NCI-H1930 (cell line): ENCODE measurements at places on chromosomes 5 and 9.

DNA sequence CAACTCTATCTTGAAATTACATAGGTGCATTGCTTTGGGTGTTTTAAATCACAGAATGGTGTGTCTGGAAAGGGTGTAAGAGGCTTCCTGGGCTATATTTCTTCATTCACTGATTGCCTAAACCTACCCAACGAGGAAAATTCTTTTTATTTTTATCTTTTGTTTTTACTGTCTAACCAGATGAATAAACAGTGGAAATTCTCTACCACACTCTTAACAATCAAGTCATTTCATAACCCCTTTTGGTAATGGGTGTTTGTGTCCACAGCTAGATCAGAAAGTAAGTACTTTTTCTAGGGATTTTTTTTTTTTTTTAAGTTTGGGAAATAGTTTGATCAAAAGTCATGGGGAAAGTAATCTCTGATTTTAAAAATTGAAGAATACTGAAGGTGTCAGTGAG, 27.6 kb upstream of the C5orf47 start:
- DNase-seq = no peak

DNA sequence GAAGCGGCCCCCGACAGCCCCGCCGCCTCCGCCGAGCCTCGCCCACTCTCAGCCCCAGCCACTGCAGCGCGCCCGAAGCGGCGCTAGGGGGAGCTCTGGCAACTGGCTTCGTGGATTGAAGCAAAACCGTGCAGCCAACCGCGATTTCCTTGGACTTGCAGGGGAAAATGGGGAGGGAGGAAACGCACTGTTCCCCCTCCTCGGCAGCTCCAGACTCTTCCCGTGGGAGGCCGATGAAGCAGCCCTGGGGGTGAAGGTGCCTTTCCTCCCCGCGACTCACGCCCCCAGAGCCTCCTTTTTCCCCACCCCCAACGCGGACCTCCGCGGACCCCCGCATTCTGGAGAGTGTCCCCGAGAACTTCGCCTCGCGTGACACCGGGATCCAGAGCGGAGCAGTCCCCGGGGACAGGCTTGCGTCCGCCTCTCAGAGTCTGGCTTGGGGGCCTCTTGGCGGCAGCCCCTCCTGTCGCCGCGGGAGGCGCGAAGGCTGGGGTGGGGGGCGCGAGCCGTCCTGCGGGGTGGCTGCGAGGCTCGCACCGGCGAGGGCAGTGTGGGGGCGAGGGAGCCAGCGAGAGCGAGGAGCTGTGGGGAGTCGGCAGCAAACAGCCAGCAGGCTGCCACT, 3.8 kb downstream of the IER5L start:
- DNase-seq = peak; percentile 62

GRCh38 chr5:142998316-142999020, 228.3 kb downstream of the ARHGAP26 start:
- DNase-seq = no peak

DNA sequence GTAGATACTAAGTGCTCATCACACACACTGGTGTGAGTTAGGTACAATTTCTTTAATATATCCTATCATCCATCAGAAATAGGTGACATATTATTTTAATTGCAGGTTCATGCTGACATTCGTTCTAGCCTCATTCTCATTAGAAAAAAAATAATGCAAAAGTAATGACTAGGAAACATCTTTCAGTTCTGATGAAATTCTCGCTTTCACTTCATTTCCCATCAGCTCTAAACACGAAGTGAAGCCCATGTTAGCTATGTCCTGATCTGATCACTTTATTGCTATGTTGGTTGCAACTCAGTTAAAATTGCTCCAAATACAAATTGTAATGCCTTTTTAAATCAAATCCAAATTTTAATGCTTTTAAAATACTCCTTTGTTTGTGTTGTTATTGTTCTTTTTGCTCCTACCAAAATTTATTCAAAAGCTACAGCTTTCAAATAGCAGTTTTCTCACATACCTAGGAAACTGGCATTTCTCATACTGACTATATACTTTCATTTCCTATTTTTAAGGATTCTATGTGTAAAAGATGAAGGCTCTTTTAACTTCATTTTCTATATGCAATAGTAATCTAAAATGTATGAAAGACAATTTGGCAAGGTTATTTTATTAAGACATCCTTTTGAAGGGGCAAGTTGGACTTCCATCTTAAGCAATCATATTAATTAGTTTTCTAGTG, 1237.8 kb upstream of the ACO1 start:
- no peak for DNase-seq

GRCh38 chr9:91771027-91771426, 179.0 kb downstream of the ROR2 start:
- DNase-seq = no peak

DNA sequence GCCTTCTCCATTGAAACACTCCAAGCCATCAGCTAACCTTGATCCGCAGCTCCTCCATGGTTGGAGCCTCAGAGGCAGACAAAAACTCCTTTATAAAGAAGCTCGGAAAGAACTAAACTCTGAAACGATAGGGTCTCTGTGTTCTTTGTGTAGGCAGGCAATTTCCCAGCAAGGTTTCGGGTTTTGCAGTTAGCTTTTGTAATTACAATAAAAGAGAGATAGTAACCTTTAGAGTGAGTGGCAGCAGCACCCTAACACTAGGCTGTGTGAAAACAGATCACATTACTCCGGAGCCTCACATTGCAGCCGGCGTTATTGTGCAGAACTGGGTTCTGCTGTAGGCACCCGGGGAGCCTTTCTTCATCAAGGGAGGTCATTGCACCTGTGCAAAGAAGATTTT, 115.8 kb upstream of the MAP3K1 start:
- DNase-seq = no peak

- no peak for DNase-seq
These were observed 90.1 kb downstream of the GOLPH3 start for GRCh38 chr5:32083981-32084430.

- DNase-seq = no peak
These were observed 236.2 kb downstream of the SYK start for GRCh38 chr9:91037511-91038482.

DNA sequence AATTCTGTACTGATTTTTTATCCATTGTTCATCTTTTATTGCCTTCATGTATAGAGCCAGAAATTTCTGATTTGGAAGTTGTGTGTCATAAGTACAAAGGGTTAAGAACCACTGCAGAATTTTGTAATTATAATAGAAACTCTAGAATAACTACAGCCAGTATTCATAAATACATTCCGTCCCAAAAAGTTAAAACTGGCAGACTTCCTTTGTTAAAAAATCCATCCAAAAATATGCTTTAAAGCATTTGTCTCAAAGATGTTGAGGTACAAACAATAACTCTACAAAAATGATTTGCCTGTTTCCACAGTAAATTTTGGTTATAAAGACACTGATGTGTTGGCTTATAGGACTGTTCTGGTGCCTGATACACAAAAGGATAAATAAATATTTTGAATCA, 436.6 kb downstream of the DTWD2 start:
- no peak for DNase-seq

- DNase-seq = no peak
These were observed 1184.8 kb downstream of the DTWD2 start for GRCh38 chr5:117803533-117803932.

GRCh38 chr5:168092209-168093185, 198.9 kb upstream of the WWC1 start:
- no peak for DNase-seq

- no peak for DNase-seq
These were observed 852.7 kb upstream of the DMAC1 start for GRCh38 chr9:8652255-8652654.

DNA sequence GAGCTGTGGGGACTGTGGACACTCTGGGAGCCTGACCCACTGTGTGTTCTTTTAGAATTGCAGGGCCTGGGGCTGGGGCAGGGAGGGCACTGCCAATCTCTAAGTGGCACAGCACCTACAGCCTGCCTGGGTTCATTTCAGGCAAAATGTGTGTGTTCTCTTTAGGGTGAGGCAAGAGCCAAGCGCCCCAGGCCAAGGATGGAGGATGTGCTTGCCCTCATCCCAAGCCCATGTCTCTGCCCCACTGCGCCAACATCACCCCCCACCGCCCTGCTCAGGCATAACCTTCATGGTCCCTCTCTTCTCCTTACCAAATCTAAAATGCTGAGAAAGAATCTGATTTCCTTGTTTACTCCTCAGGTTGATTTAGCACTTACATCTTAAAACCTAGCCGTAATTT, 304.4 kb downstream of the RAB3C start:
- DNase-seq = no peak

DNA sequence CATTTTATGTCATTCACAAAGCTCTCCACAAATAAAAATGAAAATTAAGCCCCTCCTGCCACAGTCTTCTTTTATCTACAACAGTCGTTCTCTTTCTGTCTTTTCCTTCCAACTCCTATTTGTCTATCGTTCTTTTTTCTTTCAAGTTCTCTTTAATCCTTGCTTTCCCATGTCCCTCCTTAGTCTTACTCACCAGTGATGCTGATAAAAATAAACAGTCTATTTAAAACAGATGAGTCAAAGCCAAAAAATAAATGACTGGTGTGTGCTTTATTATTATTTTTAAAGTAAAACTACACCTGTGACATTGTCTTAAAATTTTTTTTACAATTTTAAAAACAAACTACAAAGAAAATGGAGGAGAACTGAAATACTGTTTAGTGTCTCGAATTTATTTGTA, 137.1 kb upstream of the TMEM161B start:
- DNase-seq = no peak

- no peak for DNase-seq
These were observed 43.6 kb downstream of the CCDC192 start for GRCh38 chr5:127746756-127747155.

DNA sequence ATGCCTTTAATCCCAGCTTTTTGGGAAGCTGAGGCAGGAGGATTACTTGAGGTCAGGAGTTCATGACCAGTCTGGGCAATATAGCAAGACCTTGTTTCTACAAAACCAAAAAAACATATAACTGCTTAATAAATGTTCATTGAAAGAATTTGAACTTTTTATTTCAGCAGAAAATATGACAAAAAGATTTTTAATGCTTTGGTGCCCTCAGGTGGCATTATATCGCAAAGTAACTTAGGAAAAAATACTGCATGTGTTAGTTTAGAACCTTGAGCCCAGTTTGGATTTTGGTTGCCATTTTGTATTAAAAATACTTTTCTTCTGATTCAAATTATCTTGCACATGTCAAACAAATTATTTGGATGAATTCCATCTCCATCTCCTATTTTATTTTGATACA, 103.2 kb downstream of the GPBP1 start:
- DNase-seq = no peak

GRCh38 chr5:159106193-159106568, 6.5 kb upstream of the EBF1 start:
- DNase-seq = no peak

- no peak for DNase-seq
These were observed 5.0 kb upstream of the PPP2R2B start for GRCh38 chr5:146883511-146883910.

GRCh38 chr5:132220491-132220890, 7.2 kb downstream of the P4HA2 start:
- DNase-seq = no peak

DNA sequence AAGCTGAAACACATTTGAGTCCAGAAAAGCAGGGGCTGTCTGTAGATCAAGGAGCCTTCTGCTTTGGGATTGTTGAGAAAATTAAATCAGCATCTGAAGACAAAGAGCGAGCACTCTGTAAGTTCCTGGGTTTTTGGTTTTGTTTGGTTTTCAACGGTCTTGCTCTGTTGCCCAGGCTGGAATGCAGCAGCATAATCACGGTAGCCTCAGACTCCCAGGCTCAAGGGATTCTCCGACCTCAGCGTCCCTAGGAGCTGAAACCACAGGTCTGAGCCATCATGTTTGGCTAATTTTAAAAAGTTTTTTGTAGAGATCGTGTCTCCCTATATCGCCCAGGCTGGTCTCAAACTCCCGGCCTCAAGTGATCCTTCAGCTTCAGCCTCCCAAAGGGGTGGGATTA, 266.5 kb upstream of the ADAMTS16 start:
- DNase-seq = no peak

DNA sequence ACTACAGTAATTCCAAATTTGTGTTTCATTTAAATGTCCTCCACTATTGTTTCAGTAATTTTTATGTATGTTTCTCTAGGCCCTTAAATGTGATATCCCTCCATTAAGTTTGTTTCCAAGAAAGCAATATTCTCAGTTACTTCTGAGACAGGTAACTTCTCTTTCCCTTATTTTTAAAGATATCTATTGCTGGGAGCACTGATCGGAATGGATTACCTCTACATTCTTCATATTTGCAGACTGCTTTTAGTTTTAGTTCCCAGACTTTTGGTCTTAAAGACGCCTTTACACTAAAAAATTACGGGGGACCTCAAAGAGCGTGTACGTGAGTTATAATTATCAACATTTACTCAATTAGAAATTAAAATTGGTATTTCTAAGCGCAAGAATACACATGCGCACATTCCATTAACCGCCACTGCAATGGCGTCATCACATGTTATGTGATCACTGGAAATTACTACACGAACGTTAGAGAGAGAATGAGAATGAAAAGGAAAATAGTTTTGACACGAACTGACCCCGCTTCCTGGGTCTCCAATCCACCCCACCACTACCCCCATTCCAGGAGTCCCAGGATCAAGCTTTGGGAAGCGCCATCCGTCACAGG, 519 bp upstream of the RAD50 start:
- peak; percentile 47 for DNase-seq

- no peak for DNase-seq
These were observed 347.0 kb upstream of the CLINT1 start for GRCh38 chr5:158205992-158206391.

DNA sequence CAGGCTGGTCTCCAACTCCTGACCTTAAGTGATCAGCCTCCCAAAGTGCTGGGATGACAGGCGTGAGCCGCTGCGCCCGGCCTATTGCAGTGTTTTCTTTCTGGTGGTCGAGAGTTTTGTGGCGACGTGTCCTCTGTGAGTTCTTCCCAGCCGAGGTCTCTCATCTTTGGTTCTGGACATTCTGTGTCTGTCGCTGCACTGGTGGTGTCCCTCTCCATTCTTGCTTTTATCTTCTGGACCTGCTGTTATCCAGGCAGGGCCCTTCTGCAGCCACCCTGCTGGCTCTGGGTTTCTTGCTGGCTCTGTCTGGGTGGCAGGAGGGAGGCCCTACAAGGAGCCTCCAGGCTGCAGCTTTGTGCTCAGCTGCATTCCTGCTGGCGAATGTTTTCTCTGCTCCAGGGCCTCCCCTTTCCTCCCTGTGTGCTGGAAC, 49.1 kb upstream of the EXOC3 start:
- DNase-seq = no peak

DNA sequence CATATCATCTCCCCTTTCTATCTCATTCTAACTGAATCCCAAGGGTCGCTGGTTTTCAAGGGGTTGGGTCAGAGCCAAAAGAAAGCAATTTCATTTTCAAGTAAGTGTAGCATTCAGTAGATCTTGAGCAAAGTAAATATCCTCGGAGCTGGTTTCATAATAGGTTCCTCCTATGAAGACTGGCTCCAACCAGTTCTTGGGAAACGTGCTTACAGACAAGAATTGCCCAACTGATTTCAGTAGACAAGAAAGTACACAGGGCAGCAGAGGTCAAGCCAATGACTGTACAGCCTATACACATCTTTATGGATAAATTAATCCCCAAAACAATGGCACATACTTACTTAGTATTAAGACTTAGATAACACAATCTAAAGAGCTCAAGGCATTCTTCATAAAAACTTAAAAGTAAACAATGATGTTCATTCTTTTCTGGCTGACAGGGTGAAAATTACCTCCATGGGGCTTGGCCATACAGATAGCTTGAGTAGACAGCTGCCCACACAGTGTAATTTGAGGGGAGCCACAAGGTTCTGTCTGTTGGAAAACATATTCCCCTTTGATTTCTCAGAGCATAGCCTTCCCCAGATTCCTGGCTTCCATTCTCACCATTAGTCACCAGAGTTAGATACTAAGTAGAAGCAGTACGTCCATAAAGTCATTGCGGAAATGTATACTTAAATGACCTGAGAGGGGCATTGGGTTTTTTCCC, 163.9 kb downstream of the ARRDC3 start:
- no peak for DNase-seq

- no peak for DNase-seq
These were observed 77.1 kb upstream of the SUSD1 start for GRCh38 chr9:112252194-112252593.
